MG63 (cell line): ENCODE measurements at places on chromosomes 16 and 17. TPM values are rescaled to one million over a fixed set of nuclear protein-coding genes. Genes with fewer than 3 reads are reported as not detected.

DNA sequence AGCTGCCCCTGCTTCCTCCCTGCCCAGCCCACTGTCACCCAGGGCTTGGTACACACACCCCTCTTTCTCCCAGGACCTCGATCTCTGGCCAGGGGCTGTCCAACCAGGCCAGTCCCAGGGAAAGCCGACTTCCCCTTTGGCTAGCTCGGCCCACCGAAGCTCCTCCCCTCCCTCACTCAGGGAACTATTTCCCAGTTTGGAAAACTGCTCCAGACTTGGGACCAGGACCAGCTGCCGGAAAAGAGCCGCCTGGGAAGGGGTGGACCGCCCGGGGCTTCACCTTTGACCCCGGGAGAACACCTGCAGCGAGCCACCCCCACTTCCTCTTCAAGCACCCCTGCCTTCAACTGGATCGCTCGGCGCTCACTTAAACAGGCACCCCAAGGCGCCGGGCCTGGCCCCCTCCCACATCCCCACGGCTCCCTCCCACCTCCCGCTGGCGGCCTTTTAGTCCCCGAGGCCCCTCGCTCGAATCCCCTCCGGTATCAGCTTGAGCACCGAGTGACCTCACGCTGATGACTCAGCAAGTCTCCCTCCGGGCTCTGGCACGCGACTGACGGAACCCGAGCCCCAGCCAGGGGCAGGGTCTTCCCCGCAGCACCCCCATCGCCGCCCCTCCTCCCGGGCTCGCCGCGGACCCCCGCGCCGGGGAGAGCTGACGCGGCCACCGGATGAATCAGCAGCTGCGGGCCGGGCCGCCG, 934 bp downstream of the MAFG start:
- peak; percentile 90 for DNase-seq

The DOC2A gene
- total RNA-seq, result not detected in 2 replicates

The ARMC7 gene
- total RNA-seq, result 12.0 and 15.1 TPM in 2 replicates

GRCh38 chr17:39996162-39996561, 15.6 kb downstream of the PSMD3 start:
- DNase-seq, result no peak

- DNase-seq, result no peak
Observed at GRCh38 chr17:251531-251930, 70.1 kb upstream of the DOC2B start.

DNA sequence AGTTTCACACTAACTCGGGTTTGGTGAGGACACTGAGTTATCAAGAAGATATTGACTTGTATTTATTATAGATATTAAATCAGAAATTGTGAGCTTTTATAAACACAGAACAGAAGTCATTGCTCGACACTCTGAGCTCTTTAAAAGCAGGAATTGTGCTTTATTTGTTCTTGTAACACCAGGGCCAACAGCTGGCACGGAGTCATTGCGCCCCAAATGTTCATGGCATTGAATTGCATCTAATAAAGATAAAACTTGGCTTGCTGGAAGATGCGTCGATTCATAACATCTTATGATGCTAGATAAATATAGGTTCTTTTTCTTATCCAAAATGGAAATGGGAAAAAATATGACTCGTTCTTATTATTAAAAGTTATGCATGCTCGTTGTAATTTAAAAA, 11.8 kb upstream of the MLYCD start:
- DNase-seq, result peak; percentile 4

DNA sequence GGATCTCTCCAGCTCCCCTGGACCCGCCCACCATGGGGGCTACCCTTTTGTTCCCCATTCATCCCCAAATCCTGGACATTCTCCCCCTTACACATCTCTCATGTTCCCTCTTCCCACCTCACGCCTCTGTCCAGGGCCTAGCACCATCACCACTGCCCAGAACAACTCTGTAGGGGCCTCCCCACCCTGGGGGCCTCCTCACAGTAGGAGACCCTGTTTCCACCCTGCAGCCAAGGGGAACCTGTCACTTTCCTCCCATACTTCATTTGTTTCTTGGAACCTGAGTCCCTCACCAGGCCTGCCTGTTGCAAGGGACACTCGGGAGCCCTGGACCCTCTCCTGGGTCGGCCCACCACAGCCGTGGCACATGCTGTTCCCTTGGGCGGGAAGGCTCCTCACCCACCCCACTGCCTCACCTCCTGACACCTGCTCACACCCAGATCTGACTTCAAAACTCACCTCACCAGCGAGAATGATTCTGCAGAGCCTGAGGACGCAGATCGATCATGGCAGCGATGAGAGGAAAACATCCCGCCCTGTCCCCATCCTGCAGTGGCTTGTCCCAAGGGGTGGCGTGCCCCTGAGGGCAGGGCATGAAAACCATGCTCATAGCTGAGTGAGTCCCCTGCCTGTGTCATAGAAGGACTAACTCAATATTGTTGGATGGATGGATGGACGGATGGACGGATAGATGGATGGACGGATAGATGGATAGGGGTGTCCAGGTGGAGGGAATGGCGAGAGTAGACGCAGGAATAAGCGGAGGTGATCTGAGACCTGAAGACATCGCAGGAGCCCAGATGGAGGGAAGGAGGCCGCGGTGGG, 6.8 kb upstream of the RASD1 start:
- DNase-seq, result no peak
